ENCODE measurements at places on chromosomes 7 and 10. TPM values are rescaled to one million over a fixed set of nuclear protein-coding genes. Genes with fewer than 3 reads are reported as not detected.

Gene FAM13C
- total RNA-seq, result not detected

Gene LDB3
- not detected for total RNA-seq

Gene MMP21
- not detected for total RNA-seq

Gene FMC1
- total RNA-seq, result 6.0 TPM

Gene ICA1
- total RNA-seq, result 9.6 TPM

Gene RAMP3
- not detected for total RNA-seq

Gene JCAD
- total RNA-seq, result 7.3 TPM

Gene ZPBP
- total RNA-seq, result not detected

Gene AKR1C4
- total RNA-seq, result not detected

Gene MUC12
- total RNA-seq, result 1.7 TPM

Gene DLX6
- not detected for total RNA-seq

Gene CELF2
- total RNA-seq, result 11.0 TPM

Gene PON1
- not detected for total RNA-seq

Gene TMEM196
- total RNA-seq, result not detected

Gene HABP2
- not detected for total RNA-seq

Gene ATG9B
- total RNA-seq, result 0.07 TPM

Gene PKD2L1
- not detected for total RNA-seq

Gene NRG3
- total RNA-seq, result 0.58 TPM

Gene HOXA10
- total RNA-seq, result 36.7 TPM

Gene ANKRD7
- total RNA-seq, result 1.5 TPM

Gene TLX1
- total RNA-seq, result not detected

Gene LIPK
- not detected for total RNA-seq

Gene TMEM26
- total RNA-seq, result 0.23 TPM

Gene HOXA9
- total RNA-seq, result 104 TPM

Gene PILRA
- not detected for total RNA-seq

Gene GDF2
- not detected for total RNA-seq
